Esophagus mucosa (tissue), 1 donor: ENCODE measurements at places on chromosomes 2 and 18.
A peak's percentile ranks its signal among the peaks of the same experiment; 100 is the strongest.

DNA sequence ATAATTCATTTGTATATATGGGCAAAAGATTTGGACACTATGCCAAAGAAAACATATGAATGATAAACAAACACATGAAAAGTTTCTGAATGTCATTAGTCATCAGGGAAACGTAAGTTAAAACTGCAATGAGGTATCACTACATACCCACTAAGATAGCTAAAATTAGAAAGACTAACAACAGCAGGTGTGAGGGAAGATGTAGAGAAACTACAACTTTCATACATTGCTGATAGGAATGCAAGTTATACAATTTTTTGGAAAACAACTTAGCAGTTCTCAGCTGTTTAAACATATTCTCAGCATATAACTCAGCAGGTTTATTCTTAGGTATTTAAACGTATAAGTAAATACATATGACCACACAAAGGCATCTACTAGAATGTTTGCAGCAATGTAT lies 563.5 kb upstream of the KLHL29 start:
- ATAC-seq, result no peak

DNA sequence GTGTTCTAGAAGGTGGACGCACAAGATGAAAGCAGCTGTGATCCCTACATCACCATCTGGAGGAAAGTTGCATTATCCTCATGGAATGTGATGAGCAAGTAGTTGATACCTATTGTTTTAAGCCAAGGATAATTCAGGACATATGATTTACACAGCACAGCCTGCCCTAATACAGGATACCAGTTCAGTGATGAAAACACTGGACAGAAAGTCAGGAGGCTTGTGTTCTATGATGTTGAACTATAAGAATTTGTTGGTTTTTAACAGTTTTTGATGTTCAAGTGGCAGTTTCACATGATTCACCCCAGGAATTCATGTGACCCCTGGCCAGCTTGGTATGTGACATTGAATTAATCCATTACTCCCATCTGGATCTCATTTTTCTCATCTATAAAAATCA lies 6.2 kb upstream of the CHST10 start:
- ATAC-seq, result no peak

DNA sequence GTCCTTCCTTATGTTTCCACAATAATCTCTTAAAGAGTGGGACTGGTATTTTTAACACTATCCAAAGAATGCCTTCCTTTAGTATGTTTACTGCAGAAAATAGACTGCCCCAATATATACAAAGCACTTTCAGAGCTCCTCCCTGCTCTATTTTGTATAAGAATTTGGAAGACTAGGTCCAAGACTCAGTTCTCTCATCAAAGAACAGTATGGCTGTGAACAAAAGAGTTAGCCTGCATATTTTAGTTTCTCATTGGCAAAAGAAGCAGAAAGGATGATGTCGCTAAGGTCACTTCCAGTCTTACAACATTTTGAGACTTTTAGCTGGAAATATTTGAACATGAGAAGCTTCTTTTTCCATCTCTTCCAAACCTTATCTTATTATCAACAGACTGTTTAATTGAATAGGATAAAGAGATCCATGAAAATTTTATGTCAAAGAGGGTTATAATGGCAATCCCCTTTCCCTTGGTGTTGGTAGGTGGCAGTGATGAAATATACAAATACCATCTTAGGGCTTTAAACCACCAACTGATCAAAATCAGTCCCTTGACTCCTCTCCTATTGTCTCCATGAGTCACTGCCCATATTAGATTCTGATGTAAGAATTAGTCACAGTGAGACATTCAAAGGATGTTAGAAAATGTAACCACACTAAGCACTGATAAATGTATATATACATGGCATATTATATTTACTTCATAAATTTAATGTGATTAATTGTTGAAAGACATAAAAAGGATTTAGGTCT lies 266.9 kb upstream of the DSEL start:
- no peak for ATAC-seq

- no peak for ATAC-seq
Observed at GRCh38 chr2:172256886-172257285, 154.2 kb upstream of the DLX2 start.

- no peak for ATAC-seq
Observed at GRCh38 chr2:974054-974453, 23.4 kb downstream of the SNTG2 start.

DNA sequence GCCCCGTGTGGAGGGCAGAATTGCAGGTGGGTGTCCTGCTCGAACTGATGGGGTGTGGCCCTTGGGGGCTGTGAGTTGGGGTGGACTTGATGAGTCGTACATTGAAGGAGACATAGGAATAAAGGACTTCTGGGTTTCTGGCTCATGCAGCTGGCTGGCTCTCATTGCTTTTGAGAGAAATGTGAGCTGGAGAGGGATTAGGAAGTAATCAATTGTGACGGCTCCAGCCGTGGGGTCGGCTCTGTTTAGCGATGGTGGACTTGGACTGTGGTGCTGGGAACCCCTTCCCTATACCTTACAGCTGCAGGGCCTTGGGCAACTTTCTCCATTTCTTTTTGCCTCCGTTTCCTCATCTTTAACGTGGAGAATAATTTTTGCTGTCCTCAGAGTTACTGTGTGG lies 9.2 kb downstream of the IMPA2 start:
- ATAC-seq, result no peak

GRCh38 chr18:41532344-41533086 lies 422.5 kb upstream of the PIK3C3 start:
- ATAC-seq, result no peak

DNA sequence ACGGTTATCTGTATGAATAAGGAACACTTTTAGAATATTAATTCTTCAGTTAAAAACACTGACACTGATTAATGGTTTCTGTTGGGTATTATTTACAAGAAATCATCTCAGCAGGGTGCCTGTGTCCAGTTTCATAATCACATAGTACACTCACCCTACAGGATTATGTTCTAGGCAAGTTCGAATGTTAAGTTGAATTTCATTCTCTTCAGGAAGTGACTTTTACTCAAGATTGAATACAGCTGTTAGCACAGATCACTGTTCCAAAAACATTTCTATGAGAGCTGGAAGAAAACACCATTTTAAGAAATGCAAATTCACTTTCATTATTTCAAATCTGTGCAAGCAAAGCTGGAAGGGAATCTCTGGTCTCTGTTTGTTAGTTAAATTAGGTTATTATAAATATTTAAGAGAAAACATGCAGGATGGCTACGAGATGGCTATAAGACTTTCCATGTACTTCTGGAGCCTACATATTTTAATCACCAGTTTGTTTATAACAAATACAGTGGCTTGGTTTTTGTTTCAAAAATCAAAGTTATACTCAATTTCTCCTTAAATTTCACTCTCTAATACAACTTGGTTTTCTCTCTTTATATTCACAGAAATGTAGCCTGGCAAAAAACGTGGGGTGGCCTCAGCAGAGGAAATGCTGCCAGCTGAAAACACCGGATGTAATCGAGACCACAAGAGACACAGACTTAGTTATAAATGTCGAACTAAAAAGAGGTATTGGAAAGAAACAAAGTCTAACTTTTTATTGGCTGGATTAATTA lies 65.8 kb downstream of the RBMS1 start:
- peak; percentile 30 for ATAC-seq

DNA sequence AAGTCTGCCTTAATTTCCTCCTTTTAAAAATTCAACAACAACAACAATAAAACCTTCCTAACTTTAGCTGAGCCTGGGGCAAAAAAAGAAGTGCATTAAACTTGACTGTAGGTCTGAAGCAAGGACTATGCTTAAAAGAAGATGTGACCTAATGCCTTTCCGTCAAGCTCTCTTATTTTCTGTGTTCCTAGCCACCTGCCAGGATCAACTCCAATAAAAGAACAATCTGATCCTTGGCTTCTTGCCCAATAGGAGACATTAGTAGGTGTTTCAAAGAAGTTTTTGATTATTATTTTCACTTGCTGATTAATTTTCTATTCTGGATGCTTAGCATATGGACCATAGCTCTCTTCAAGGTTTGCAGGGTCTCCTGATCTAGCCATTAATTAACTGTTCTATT lies 237.5 kb downstream of the STK39 start:
- ATAC-seq, result no peak

- no peak for ATAC-seq
Observed at GRCh38 chr2:71892423-71892730, 255.3 kb downstream of the CYP26B1 start.

DNA sequence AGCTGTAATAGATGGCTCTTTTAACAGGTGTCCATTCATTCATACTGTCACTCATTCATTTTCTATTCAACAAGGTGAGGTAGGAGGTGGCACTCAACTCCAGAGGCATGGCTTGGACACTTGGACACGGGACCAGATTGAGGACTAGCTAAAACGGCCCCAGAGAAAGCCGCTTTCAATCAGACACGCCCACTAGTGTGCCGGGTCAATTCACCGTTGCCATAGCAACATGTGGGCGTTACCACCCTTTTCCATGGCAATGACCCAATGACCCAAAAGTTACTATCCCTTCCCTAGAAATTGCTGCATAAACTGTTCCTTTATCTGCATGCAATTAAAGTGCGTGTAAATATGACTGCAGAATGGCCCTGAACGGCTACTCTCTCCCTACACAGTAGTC lies 49.2 kb upstream of the LGALSL start:
- ATAC-seq, result no peak

- ATAC-seq, result no peak
Observed at GRCh38 chr2:219765231-219765911, 137.9 kb downstream of the SLC4A3 start.

GRCh38 chr18:36432880-36433555 lies 135.5 kb downstream of the FHOD3 start:
- ATAC-seq, result no peak

GRCh38 chr2:138029276-138029675 lies 65.0 kb downstream of the HNMT start:
- ATAC-seq, result no peak

- no peak for ATAC-seq
Observed at GRCh38 chr2:217993138-217993537, 9.7 kb downstream of the TNS1 start.

- ATAC-seq, result peak; percentile 74
Observed at GRCh38 chr2:9251154-9252001, 44.8 kb downstream of the ASAP2 start.

GRCh38 chr2:149648282-149649030 lies 60.9 kb upstream of the MMADHC start:
- peak; percentile 52 for ATAC-seq

- ATAC-seq, result peak; percentile 3
Observed at GRCh38 chr2:32064021-32064601, 755 bp downstream of the SPAST start.

DNA sequence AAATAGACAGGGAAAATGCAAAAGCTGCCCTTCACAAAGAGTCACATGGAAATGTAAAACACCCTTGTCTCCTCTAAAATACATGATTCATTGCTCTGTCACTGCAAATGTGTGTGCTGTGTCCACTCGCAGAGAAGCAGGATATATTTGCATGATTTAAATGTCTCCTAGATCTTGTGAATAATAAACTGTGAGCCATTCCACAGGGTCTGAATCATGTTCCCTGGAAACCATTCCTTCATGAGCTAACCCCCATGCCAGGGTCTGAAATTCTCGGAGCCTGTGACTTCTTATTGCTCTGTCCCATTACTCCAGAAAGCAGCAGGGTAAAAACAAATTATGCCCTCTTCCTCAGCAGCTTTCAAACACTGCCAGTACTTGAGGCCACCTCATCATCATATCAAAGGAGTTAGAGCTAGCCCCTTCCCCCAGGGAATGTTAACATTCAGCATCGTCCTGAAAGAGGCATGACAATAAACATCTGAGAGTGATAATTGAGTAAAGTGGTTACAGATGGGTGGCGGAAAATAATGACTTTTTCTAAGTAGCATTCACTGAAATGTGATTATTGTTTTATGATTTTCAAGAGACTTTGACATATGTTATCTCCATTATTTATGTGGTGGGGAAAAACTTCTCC lies 11.7 kb upstream of the CNGA3 start:
- ATAC-seq, result peak; percentile 76

- ATAC-seq, result no peak
Observed at GRCh38 chr18:50695431-50696176, 124.2 kb downstream of the MRO start.

DNA sequence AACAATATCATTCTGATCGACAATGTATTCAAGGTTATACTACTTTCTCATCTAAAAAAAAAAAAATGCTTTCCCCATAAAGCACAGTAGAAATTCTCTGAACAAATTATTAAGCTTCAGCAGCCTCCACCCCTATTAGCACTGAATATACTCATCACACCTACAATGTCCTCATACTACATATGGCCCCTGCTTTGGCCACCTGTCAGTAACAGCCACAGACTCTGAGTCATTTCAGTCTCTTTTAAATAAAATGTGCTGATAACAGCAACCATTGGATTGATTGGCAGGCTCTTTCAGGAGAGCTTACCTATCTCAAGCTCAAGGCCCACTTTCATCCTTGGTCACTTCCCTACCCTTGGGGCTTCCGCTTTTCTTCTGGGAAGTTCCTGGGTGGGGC lies 236.7 kb downstream of the TMX3 start:
- no peak for ATAC-seq

- ATAC-seq, result peak; percentile 3
Observed at GRCh38 chr2:130372833-130373807, 17.3 kb downstream of the PTPN18 start.

DNA sequence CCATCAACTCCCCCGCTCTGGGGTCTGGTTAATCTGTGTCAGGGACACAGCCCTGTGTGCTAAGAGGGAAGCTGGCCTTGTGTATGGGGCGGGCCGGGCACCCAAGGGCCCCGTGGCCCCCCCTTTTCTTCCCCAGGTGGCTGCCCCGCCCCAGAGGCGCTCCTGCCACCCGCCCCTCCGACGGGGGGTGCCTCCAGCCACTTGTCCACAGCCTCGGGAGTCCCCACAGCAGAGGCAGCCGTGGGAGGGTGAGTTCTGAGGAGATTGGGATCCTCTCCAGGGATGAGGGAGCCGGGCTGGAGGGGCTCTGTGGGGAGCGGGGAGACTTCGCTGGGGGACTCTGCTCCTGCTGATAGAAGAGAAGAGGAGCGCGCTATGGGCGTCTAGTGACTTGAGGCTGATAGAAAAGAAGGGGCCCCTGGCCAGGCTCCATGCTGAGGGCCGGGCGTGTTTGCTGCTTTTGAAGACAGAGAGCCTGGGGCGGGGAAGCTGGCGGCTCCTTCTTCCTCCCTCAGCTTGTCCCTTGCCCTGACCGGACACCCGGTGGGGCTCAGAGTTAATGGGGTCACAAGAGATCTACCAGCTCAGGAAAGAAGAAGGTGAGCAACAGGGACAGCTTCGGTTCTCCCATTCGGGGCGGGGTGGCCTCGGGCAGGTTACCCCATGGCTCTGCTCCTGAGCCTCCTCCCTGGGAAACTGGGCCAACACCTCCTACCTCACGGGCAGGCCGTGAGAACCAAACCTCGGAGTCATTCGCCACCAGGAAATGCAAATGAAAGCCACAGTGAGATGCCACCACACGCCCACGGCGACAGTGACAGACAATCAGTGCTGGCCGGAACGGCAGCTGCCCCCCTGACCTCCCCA lies 89.4 kb upstream of the TAF1B start:
- ATAC-seq, result peak; percentile 67

- ATAC-seq, result peak; percentile 39
Observed at GRCh38 chr2:41847744-41848441, 199.9 kb upstream of the PKDCC start.
